ENCODE measurements at places on chromosomes 5 and 9.

- DNase-seq, result no peak
Measured at GRCh38 chr5:153985498-153985897, 53.2 kb downstream of the FAM114A2 start.

GRCh38 chr5:75566710-75567309 lies 44.4 kb upstream of the ANKDD1B start:
- DNase-seq, result no peak

- DNase-seq, result peak; percentile 20
Measured at GRCh38 chr9:37036776-37037502, 2.9 kb upstream of the PAX5 start.

DNA sequence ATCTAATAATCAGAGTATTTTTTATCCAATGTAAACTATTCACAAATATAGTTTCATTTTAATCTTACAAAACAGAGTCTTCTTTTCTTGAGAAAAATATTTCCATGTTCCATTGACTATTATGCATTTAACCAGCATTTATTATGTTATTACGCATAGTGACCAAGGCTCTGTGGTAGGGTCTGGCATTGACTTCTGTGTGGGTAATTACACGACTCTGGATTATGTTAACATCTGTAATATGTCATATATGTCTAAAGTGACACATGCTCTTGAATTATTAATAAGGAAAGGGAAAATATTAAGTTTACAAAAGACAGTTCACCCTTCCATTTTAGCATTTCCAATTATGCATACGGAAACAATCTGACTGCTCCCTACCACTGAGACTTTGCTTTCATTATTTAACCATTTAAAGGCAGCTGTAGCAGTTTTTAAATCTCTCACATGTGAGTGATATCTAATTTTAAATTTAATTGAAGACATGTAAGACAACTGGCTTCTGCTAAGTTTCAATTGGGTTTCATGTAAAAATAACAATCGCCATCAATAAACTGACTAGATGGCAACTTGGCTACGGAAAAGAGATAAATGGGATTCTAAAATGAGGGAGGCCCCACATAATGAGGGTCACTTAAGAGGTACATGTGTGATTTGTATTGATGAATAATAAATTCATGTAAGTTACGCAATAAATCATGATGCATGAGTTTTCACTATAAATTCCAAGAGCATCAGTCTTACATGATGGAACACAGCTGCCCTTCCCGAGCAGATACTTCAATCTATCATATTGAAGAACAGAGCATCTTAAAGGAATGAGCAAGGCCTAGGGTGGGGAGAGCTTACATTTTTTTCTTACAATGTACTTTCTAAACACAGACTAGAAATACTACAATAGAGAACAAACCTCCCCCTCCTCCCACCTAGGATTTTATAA lies 1056.8 kb downstream of the MAT2B start:
- no peak for DNase-seq

GRCh38 chr5:39740404-39740803 lies 315.6 kb upstream of the DAB2 start:
- no peak for DNase-seq

DNA sequence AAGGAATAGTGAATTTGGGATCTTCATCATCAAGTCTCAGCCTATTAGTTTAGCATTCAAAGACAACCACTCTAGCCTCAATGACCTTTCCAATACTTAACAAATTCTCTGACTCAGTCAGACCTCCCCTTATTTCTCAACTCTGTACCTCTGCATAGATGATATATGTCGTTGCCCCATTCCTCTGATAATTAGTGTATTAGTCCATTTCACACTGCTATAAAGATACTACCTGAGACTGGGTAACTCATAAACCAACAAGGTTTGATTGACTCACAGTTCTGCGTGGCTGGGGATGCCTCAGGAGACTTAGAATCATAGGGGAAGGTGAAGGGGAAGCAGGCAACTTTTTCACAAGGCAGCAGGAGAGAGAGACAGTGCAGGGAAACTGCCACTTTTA lies 8.9 kb downstream of the MRPL22 start:
- no peak for DNase-seq

- no peak for DNase-seq
Measured at GRCh38 chr9:36053971-36054370, 17.3 kb downstream of the RECK start.

DNA sequence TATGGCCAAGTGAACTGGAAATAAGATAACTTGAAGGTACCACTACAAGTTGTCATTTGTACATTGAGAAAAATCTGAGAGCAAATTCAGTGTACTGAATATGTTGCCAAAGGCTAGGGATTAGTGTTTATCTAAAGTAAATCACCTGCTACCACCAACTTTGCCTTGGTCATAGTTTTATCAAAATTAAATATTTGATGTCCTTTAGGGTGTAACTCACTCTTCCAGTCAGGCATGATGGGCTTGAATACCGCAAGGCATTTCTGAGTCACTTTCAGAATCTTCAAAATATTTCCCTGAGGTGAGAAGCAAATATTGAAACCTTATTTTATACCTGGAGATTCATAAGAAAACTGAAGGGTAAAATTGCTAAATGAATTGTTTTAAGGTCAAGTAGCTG lies 1338.6 kb upstream of the ACO1 start:
- DNase-seq, result no peak

DNA sequence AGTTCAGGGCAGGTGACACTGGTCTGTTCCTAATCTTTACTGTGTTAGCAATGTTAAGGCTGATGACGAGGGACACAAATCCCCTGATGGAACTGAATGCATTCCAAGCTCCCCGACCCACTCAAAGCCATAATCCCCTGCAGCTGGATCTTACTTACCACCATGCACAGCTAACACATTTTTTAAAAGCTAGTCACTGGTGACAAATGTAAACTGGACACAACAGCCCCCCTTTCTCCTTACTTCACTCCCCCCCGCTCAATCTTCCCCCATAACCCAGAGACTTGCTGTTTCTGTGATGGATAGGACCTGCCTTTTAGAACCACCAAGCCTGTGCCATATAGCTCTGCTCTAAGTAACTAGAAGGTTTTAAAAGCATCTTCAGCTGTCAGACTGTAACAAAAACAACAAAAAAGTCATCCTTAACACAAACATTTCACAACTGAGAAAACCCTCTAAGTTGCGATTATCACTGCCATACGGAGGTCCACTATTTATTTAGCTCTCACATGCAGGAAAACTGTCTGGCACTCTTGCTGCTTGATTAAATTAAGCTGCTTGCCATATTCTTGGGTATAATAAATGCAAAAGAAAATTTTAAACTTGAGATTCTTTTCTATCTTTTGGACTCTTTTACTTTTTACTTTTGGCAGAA lies 44.4 kb downstream of the BNC2 start:
- no peak for DNase-seq

- DNase-seq, result no peak
Measured at GRCh38 chr5:59725392-59725767, 168.1 kb downstream of the PDE4D start.

DNA sequence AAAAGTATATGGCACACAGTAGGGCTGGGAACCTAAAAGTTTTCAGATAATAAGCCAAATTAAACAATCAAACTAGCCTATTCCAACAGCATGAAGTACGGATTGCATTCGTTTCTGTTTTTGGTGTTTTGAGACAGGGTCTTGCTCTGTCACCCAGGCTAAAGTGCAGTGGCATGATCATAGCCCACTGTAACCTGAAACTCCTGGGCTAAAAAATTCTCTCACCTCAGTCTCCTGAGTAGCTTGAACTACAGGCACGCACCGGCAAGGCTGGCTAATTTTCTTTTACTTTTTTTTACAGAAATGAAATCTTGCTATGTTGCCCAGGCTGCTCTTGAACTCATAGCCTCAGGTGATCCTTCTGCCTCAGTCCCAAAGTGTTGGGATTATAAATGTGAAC lies 5.2 kb downstream of the RFX3 start:
- no peak for DNase-seq

DNA sequence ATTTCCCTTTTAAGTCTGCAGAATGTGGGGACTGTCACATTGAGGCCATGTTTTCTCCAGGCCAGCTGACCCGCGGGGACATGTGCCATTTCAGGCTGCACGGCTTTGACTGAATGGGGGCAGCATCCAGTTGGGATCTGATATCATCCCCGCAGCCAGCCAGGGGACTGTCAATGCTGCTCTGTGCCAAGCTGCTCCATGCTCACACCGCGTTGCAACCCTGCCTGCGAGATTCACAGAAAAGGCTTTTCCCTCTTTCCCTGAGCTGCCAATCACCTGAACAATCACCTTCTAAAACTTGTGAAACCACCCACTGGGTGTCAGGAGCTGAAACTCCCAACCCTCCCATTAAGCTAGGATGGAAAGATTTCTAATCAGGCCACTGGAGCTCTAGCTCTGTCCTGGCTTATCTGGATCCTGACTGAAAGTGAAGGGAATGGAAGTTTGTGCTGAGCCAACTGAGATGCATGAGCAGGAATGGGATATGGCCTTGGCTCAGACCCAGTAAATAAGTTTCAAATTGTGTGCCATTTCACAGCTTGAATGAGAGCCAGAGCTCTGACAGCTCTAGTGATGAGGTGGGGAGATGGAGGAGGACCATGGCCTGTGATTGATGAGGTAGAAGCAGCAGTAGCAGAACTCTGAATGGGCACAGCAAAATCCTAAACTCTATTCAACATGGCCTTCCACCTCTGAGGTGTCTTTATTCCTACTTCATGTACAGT lies 34.5 kb upstream of the ZNF366 start:
- DNase-seq, result no peak

DNA sequence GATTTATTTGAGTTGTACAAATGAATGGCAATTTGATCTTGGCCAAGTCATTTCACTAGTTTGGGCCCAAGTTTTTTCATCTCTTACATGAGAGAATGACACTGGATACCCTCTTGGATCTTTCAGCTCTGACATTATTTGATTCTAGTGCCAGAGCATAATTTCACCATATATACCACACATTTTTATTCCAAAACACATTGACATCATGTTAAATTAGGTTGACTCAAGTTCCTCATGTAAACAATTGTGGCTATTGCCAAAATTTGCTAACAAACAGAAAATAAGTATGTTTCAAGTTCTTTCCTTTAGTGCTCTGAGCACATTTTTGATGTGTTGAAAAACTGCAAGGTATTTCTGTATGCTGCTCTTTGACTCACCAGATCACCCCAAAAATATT lies 375.8 kb downstream of the ZNF608 start:
- DNase-seq, result no peak

DNA sequence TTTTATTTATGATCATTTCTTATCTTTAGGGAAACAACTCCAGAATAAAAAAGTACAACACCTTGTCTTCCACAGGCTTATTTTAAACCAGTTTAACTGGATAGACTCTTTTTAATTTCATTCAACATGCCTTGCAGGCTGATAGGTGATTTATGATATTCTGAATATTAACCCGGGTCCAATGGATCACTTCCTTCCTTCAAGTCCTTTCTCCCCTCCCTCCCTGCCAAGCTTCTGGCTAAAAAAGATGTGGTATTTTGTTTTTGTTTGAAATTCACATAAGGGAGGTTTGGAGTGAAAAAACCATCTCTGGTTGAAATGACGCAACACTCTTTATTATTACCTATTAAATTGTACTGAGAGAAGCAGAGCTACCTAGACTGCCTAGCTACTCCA lies 265.3 kb downstream of the MLLT3 start:
- DNase-seq, result no peak

GRCh38 chr5:69206528-69207190 lies 17.3 kb downstream of the CENPH start:
- no peak for DNase-seq

- DNase-seq, result no peak
Measured at GRCh38 chr5:93154535-93154934, 426.5 kb downstream of the NR2F1-AS1 start.

DNA sequence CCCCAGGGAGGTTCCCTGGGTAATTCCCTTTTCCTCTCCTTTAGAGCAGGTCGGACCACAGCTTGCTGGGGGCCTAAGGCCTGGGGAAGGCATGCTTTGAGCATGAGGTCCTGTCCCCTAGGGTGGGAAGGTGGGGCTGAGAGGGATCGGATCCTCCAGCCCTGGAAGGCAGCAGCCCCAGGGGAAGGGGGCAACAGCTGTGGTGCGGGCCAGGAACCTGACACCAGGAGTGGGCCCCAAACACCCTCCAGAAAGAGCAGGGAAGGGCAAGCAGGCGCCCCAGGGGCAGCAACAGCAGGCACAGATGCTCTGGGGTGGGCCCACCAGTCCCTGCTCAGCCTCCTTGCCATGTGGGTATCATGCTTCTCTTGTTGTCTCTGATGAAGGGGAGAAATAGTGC lies 3.2 kb upstream of the CORO2A start:
- DNase-seq, result no peak

DNA sequence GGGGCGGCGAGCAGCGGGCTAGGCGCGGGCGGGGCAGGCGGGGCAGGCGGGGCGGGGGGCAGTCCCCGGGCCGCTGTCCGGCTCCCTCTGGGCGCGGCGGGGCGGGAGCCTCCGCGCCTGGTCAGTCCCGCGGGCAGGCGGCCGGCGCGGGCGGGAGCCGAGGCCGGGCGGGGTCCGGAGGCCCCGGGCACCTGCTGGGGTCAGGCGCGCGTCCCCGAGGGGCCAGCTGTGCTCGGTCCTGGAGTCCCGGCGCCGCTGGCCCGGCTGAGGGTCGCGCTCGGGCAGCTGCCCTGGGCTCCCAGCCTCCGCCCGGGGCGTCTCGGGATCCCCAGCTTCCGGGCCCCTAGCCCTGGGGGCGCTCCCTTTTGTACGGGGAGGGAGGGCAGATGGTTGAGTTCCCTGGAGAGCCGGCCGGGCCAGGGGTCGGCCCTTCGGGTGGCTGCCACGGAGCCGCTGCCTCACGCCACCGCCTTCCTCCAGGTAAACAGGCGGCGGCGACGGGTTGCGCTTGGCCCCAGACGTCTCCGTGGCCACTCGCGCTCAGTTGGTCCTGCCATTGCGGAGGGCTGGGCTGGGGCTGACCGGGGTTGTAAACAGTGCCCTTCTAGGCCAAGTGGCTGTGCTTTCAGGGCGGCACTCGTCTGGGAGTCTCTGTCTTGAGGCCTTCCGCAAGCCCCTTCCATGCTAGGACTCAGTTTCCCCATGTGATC lies 473 bp downstream of the ZBTB34 start:
- DNase-seq, result no peak

DNA sequence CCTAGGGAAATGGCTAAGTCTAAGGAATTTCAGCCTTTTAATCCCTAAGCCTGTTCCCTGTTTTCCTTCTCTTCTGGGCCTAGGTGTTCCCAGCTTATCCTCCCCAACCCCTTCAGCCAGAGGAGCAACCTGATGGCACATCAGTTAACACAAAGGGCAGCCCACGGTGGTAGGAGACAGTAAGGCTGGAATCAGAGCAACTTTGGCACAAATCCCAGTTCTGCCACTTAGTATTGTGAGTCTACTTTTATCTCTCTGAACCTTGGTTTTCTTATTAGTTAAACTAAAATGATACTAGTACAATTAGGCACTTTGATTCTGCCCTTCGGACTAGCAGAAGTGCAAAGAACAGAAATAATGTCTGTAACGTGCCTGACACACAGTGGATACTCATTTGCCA lies 246.8 kb downstream of the SAXO1 start:
- DNase-seq, result no peak

- DNase-seq, result no peak
Measured at GRCh38 chr5:133233616-133234015, 181.8 kb downstream of the HSPA4 start.

All from CD4-positive, alpha-beta T cell (primary cell).